GM03348 (cell line): ENCODE measurements at places on chromosomes 1 and 21.

- DNase-seq, result no peak
Measured at GRCh38 chr1:156648951-156649350, 7.0 kb downstream of the BCAN start.

DNA sequence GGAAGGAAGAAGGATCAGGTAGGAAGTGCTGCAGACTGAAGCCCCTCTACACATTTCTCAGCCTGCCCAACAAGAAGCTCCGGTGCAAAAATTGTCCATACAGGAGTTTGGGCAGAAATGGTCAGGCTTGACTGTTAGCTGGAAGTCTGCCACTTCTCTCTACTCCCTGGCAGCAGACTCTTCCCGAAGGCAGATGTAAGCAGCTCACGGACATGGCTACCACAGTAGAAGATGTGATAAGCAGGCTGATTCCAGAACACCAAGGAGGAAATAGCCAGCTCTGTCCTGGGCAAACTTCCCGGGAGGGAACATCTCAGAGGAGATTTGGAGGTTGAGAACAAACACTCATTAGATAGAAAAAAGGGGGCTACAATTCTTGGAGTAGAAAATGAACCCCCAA, 52.6 kb downstream of the TRABD2B start:
- DNase-seq, result no peak

- no peak for DNase-seq
Measured at GRCh38 chr1:150572918-150573647, 6.3 kb downstream of the MCL1 start.

- no peak for DNase-seq
Measured at GRCh38 chr1:24318615-24319311, 394 bp upstream of the GRHL3 start.

GRCh38 chr1:51285055-51285454, 45.3 kb downstream of the TTC39A start:
- DNase-seq, result no peak

- DNase-seq, result no peak
Measured at GRCh38 chr1:22064751-22065402, 12.4 kb downstream of the CDC42 start.

- no peak for DNase-seq
Measured at GRCh38 chr1:77245830-77246229, 26.6 kb upstream of the PIGK start.

DNA sequence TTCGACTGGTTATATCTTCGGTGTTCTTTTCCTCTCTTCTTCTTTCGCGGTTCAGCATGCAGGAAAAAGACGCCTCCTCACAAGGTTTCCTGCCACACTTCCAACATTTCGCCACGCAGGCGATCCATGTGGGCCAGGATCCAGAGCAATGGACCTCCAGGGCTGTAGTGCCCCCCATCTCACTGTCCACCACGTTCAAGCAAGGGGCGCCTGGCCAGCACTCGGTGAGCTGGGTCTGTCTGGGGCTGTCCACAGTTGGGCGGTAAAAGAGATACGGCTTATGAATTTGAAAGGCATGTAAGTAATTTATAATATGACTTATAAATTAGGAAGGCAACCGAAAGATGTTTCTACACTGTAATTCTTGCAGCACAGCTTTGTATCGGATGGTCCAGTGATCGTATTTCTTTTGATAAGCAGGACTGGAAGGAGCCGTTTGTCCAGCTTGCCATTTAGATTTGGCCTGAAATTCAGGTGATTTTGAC, 334 bp downstream of the CTH start:
- peak; percentile 51 for DNase-seq

- no peak for DNase-seq
Measured at GRCh38 chr1:60922304-60922703, 160.1 kb upstream of the NFIA start.

- DNase-seq, result no peak
Measured at GRCh38 chr1:45535988-45536766, 14.4 kb upstream of the AKR1A1 start.

DNA sequence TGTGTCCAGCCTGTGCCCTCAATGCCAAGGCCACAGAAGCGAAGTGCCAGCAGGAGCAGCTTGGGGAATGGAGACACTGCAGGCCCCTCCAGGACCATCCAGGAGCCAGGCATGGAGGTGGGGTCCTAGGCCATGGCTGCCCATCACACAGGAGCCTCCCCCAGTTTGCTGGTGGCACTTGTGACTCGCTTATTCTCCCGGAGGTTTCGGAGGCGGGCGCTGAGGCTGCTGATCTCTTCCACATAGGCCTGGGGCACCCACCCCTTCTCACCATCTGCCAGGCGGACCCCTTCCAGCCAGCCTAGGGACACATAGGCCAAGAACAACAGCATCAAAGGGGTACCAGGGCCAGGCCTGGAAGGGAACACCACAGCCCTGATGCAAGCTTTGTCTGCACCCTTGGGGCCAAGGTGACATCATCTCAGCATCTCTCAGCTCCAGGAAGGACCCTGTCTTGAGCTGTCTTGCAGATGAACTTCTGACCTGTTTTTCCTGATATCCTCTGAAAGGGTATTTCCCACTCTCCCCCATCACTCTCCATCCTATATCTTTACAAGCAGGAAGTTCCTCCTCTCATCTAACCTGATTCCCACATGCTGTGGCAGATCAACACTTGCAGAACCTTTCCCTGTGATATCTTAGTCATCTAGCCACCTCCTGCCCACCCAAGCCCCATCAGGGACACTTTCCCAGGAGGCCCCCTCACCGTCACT, 13.9 kb downstream of the ARHGEF19 start:
- no peak for DNase-seq

GRCh38 chr1:225681231-225681630, 28.3 kb upstream of the ENAH start:
- DNase-seq, result no peak

- DNase-seq, result no peak
Measured at GRCh38 chr1:46158312-46159281, 16.3 kb upstream of the TSPAN1 start.

GRCh38 chr1:110897681-110898080, 24.7 kb downstream of the CD53 start:
- DNase-seq, result no peak

DNA sequence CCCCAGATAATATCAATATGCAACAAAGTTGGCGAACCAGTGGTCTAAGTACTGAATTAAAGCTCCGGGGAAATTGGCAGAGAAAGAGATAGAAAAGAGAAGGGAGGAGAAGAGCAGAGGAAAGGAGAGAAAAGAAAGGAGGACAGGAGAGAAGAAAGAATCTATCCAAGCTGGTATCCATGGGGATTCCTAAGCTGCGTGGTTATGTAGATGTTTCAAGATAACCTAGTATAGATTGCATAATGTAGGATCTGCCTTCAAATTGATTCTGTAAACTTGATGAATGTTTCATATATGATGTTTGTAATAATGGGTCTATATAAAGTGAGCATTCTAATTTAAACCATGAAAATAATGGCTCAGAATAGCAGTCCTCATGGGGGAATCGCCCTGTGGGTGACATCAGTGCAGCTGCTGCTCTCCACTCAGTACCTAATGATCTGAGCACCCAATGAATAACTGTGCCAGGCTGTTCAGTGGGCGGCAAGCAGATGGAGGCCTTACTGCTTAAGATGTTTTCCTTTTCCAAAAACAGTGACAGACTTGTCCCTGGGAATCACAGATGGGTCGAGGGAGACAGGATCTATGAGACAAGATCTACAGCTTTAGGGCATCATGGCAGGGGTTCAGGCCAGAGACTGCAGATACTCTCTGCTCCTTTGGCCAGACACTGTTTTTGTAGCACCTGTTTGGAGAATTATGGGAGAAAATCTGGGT, 78.0 kb downstream of the LAMC2 start:
- no peak for DNase-seq

GRCh38 chr21:23522751-23523150, 2084.5 kb downstream of the MRPL39 start:
- DNase-seq, result no peak

DNA sequence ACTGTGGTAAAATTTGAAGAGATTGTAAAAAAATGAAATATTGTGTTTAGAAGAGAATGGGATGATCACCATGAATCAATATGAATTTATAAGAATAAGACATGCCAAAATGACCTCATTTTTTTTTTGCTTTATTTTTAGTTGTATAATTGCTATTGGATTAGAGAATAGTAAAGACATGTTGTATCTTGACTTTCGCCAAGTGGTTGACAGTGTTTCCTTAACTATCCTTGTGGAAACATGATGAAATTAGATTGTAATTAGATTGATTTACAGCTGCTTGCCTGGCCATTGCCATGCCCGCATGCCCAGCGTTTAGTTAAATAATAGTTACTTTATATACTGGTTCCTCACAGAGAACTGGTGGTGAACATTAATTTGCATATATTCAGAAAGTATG, 154.9 kb downstream of the MAGI3 start:
- no peak for DNase-seq

- peak; percentile 45 for DNase-seq
Measured at GRCh38 chr1:12434174-12434573, 183.8 kb downstream of the DHRS3 start.

DNA sequence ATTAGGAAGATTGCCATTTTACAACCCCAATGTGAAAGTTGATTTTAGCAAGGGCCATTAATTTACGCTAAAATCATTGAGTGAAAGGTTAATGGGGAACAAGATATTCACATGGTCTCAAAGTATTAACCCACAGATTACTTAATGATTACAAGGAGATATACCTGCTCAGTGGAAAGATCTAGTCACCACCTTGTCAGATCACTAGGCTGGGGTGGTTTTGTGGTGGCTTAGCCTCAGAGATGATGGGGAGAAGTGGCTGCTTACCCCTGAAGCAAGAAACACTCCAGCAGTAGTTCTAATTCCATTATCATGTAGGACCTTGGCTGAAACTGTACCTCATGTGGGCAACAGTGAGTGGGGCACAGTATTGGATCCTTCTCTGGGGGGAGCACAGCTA, 20.1 kb upstream of the TRIM33 start:
- no peak for DNase-seq

DNA sequence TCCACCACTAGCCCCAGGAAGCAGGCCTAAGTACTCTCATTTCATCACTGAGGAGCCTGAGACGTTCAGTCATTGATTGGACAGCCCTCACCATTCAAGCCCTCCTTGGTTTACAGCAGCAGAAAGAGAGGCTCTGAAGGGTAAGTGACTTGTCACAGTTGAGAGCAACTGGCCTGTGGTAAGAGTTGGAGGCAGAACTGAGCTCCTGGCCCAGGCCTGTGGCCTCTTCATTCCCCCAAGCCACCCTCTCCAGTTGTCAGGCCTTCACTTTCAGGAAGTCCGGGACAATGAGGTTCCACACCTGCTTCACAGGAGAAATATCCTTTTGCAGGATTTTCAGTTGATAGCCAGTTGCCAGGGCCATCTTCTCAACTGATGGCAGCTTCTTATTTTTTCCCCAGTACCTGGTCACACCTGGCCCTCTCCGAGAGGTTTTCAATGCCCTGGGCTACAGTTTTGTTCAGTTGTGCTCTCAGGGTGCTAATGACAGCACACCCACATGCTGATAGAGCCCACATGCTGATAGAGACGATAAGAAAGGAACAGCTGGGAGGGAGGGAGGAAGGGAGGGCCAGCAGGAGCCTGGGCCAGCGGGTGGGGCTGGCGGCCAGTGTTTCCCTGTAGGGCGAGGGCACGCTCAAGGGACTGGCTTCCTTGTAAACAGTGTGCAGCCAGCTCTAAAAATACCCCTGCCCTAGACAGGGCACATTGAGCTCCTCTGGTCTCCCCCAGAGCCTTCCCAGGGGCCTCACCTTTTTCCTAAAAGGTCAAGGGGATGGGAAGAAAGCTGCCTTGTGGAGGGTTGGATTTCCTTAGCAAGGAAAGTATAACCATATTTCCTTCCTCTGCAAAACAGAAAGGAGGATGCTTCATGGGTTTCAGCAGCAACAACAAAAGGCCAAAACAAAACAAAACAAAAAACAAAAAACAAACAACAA, 112.7 kb upstream of the JUN start:
- DNase-seq, result no peak

GRCh38 chr1:155776414-155776813, 80.6 kb downstream of the GON4L start:
- no peak for DNase-seq

- no peak for DNase-seq
Measured at GRCh38 chr1:165424454-165425216, 20.3 kb downstream of the RXRG start.

DNA sequence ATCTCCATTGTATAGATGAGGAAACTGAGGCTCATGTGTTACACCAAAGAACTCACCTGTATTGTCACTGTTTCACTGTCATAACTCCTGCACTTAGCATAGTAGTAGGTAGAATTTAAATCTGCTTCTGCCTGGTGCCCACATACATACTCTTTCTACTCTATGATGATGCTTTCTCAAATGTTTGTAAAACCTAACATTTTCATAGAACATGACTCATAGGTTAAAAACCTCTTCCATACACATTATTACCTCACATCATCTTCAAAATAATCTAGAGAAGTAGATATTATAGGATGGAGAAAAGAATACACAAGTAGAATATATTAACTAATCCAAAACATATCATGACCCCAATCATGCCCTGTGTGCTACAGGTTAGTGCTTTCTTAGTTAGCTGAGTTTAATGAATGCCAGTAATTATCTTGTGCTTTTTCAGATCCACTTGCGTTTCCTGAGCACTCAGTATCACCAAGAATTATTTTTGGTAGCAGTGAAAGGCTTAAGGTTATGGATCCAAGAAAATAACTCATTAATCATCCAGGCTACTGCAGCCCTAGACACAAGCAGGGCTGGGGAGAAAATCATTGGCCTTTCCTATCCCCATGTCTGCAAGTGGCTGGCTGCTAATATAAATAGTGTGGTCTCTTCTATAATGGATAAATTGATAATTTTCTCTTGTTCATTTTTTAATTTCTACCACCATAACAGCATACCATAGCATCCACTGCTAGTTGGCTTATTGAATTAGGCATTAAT, 156.9 kb downstream of the LRRC40 start:
- no peak for DNase-seq

- no peak for DNase-seq
Measured at GRCh38 chr1:9195651-9196050, 38.9 kb upstream of the H6PD start.

- DNase-seq, result no peak
Measured at GRCh38 chr1:110245876-110246620, 35.9 kb downstream of the KCNC4 start.

DNA sequence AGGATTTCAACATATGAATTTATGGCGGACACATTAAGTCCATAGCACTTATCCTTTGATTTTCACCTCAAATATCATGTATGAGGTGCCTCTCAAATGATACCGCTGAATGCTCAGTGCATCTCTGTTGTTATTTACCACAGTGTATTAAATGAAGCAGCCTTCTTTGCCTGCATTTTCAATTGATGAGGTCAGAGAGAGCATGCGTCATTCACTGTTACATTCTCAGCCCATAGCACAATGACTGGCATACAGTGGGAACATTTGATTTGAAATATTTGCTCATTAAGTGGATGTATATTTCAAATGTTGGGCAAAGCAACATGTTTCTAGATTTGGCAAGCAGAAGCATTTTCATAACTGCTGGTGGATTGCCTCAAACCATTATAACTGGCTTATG, 45.7 kb downstream of the LRRC7 start:
- DNase-seq, result no peak

DNA sequence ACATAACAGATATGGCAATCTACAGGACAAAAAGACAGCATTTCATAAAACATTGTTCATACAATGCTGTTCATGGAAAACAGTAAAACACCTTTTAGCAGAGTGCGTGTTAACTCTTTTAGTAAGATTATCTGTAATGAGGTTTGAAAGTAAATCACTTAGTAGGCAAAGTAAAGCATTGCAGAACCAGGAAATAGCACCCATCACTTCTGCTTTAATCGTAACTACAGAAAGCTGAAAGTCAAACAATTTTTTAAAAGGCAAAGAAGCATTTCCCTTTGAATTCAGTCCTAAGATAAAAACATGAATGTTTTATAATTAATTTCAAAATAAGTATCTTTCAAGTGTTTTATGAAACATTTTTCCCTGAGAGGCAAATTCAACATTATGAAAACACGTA, 63.3 kb upstream of the RNF11 start:
- DNase-seq, result no peak
